Stimulated activated CD8-positive, alpha-beta memory T cell treated with anti-CD3 and anti-CD28 coated beads, Interleukin-2, amount 100 ng/mL, for 1 hour (primary cell): ENCODE measurements at places on chromosomes 5 and 9.

GRCh38 chr5:37724395-37725125 is 115.3 kb downstream of the GDNF start:
- no peak for DNase-seq

- DNase-seq: no peak
These were observed 458.6 kb downstream of the ZNF608 start for GRCh38 chr5:124287813-124288212.

GRCh38 chr9:87850391-87850790 is 32.3 kb upstream of the SPATA31E1 start:
- DNase-seq: no peak

GRCh38 chr5:78320401-78320800 is 25.9 kb upstream of the AP3B1 start:
- DNase-seq: no peak

DNA sequence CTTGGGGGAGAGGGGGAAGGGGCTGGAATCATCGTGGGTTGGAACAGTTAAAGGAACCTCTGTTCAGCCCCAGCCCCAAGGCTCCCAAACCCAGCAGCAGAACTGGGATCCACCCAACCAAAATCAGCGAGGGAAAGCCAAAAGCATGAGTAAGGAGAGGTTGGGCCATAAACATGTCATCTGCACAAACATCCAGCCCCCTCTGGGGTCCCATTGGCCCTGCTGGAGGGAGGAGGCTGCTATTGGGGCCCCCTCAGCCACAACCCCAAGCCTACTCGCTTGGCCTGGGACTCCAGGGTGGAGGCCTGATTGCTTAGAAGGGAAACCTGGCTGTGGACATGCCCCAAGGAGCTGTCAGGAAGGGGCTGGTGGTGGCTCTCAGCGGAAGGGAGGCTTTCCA is 154.9 kb downstream of the FGF18 start:
- DNase-seq: no peak

DNA sequence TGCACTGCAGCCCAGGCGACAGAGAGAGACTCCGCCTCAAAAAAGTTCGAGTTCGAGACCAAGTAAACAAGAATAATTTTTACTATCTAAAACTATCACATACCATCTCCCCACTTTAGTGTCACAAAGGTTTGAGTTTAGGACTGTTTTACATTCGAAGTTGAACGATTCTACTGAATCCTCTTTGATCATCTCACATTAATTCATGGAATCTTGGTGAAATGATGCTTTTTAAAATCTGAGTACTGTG is 715 bp upstream of the RPS6 start:
- no peak for DNase-seq

DNA sequence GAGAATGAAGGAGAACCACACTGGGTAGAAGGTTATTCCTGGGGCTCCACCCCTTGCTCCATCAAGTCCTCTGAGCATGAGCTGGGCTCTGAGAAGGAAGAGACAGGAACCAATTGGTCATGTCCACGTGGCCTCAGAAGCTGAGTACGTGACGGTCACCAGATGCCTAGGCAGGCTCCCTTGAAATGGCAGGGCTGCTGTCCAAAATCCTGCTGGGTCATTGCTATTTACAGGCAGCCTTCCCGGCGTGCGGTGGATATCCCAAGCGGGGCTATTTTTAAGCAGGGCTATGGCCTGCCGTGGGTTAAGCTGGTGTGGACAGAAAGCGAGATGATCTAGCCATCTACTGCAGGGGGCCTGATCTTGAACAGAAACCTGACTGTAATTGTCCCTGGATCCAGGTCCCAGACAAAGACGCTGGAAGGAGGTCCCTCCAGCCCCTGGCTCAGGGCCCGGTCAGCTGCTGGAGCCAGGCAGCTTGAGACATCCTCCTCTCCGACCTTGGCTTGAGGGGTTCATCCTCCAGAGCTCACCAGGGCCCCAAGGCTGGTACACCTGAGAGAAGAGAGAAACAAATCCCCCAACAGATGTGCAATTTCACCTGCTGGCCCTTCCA is 550 bp upstream of the CKMT2 start:
- no peak for DNase-seq

DNA sequence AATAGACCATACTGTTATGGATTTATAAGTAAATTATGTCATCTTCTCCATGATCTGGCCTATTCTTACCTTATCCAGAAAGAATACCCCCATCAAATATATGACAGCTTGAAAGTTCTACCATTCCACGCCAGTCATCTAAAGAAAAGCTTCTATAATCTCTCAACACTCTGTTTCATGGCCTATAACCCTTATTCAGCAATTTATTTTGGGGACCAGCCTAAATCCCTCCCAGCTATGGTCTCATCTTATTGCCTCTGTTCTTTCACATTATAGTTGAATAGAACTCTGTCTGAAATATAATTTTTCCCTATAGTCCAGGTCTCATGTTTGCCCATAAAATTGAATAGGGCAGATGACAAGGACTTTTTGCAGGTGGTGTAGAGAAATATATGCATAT is 2387.6 kb upstream of the WWC1 start:
- DNase-seq: no peak

DNA sequence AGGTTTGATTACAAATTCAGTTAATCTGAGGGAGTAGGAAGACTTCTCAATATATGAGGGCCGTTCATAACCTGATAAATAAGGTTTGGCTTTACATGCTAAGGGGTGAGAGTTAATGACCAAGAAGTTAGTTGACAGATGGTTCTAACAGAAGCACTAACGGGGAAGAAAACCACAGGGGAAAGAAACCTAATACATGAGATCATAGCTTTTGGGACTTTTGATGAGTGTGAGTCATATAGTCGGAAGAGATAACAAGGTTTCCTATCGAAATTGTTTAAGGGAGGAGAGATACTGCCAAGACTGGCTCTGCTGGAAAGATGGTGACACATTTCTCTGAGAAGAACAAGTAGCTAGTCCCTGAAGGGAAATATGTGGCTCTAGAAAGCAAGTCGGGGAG is 140.1 kb downstream of the COX7C start:
- DNase-seq: no peak

DNA sequence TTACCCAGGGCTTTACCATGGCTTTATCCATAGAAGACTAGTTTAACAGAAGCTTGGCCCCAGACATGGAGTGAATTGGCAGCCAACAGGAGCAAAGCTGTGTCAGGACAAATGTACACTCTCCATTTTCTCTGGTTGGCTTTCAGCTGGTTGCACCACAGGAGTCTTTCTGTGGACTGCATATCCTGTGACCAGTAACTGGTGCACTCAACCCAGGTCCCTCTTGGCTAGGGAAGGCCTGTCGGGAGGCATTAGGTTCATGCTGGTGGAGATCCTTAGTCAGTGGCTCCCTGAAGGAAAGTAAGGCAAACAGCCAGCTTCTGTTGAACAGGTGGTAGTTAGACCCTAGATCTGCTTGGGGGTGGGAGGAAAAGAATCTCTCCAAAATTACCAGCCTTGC is 146.9 kb upstream of the TLX3 start:
- no peak for DNase-seq

DNA sequence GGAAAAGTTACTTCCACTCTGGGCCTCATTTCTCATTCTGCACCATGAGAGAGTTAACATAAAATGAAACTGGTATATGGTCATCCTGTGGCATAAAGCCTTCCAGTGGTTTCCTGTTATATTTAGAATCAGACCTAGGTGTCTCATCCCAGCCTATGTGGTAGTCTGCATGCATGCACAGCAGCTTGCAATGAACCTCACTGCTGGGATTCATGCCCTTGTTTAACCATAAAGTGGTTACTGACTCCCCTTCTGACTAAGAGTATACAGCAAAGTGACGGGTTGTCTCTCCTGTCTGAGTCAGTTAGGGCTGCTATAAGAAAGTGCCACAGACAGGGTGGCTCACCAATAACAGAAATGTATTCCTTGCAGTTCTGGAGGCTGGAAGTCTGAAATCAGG is 14.7 kb upstream of the TDRD7 start:
- no peak for DNase-seq

GRCh38 chr9:137738703-137739102 is 119.9 kb downstream of the EHMT1 start:
- DNase-seq: no peak

- no peak for DNase-seq
These were observed 172.7 kb downstream of the TRIM32 start for GRCh38 chr9:116859763-116860162.

- DNase-seq: no peak
These were observed 27.2 kb upstream of the MED10 start for GRCh38 chr5:6405591-6405990.

GRCh38 chr9:93585695-93586094 is 9.3 kb downstream of the PHF2 start:
- no peak for DNase-seq

- no peak for DNase-seq
These were observed 122.6 kb downstream of the APBA1 start for GRCh38 chr9:69549310-69550202.

GRCh38 chr5:87127426-87127825 is 140.3 kb upstream of the RASA1 start:
- no peak for DNase-seq

DNA sequence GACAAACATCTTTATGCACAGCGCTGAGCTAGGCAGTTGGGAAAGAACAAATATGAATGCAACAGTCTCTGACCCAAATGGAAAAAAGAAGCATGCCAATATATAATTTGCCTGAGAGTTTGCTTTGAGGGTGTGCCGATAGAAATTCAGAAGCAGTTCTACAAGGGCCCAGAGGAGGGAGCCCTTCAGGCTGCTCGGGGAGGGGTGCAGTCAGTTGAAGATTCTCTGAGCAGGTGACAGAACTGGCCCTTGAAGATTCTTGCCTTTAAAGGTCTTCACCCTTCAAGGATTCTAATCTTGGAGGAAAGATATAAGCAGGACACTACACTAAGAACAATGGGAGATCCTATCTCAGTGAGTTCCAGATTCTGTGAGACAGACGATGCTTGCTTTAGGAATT is 3.7 kb upstream of the PAPPA start:
- DNase-seq: no peak

DNA sequence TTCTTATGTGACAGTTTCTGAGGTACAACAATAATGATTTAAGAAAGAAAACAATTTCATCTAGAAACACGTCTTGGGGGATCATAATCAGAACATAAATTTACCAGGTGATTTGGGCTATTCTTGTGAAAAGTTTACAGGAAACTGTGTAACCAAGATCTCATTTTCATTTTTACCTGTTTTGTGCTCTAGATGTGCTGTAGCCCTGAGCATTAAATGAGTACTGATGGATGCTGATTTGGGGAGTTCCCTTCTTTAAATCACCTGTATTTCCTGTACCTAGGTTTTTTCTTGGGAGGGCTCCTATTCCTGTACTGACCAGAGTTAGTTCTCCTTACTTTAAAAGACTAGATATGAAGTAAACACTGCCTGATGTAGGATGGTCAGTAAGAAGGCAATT is 12.7 kb downstream of the MATR3 start:
- no peak for DNase-seq

DNA sequence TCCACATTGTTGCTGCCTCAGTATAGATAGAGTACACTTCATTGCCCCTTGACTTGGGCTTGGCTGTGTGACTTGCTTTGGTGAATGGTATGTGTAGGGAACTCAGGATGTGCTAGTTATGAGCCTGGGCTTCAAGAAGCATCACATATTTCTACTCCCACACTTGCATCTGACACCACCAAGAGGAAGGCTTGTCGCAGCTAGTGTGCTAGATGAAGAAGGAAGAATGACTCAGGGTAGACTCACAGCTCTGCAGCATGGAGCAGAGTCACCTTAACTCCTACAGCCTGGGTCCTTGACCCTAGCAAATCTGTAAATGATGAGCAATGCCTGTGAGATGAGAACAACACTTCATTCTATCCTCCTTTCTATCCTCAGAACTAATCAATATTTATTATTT is 261.8 kb downstream of the ASTN2 start:
- no peak for DNase-seq

DNA sequence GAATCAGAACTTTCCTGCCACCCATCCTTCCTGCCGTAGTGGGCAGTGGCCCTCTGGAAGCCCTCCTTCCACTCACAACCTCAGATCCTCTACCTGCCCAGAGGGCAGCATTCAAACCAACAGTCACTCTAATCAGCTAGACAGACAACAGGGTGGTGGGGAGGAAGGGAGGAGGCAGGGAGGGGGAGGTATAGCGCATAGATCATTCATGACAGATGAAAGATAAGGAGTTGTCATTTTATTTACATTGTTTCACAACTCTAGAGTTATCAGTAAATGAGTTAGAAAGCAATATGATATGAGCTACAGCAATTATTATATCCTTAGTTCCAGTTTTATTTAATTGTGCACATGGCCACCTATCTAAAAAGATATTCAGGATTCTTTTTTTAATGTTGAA is 852 bp downstream of the IL9 start:
- DNase-seq: no peak

DNA sequence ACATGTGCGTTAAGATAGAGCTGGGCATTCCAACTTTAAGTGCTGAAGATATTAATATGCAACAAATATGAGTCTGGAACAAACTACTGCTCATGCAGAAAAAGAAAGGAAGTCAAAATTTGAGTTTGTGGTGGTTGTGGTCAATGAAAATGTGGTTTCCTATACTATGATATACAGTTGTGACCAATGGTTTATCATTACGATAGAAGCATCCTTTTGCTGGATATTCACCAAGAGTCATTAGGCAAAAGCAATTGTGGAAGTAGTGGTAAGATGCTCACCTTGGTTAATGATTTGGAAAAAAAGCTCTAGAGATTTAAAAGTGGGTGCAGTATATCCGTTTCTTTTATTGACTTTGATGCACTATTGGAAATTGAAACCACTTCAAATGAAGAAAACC is 1007.0 kb downstream of the NR2F1-AS1 start:
- no peak for DNase-seq

DNA sequence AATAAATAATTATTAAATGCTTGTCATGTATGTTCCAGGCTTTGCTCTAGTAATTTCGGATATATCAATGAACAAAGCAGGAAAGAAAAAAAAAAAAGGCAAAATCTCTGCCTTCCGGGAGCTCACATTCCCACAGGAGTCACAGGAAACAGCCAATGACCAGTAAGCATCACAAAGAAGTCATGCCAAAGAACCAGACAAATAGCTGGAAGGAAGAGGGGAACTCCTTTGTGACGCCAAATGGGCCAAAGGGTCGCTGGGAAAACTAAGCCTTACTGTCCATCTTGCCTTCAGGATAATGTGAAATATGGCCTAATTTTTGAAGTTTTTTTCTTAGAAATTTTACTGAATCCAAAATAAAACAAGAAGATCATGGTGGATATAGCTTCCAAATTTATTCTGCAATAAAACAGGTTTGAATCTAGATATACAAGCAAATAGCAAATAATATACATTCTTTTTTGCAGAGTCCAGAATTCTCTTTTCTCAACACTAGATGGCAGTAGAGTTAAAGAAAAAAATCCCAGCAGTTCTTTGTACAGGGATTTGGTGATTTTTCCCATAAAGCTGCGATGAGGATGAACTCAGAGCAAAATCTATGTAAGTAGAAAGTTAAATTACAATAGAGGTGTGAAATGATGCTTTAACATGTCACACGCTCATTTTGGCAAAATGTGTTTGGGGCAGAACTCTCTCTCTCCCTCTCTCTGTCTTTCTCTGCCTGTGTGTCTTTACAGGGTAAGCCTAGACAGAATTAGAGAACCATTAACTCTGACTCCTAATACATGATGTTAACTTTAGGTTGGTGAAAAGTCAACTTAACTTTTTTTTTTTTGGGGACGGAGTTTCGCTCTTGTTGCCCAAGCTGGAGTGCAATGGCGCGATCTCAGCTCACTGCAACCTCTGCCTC is 60.0 kb upstream of the TUT7 start:
- no peak for DNase-seq

- DNase-seq: no peak
These were observed 149.2 kb upstream of the ANKH start for GRCh38 chr5:15020736-15021135.

GRCh38 chr9:116450378-116451139 is 236.5 kb upstream of the TRIM32 start:
- DNase-seq: no peak

GRCh38 chr5:97764700-97765099 is 581.7 kb upstream of the RIOK2 start:
- DNase-seq: no peak
